ENCODE measurements at places on chromosomes 7 and 10. TPM values are rescaled to one million over a fixed set of nuclear protein-coding genes. Genes with fewer than 3 reads are reported as not detected.

HHEX gene
- 32.8 TPM for total RNA-seq

TMEM213 gene
- total RNA-seq = not detected

LRRC4 gene
- total RNA-seq = 1.3 TPM

ACTR3C gene
- not detected for total RNA-seq

TLX1 gene
- not detected for total RNA-seq

HBP1 gene
- 101 TPM for total RNA-seq

CYP26C1 gene
- total RNA-seq = 0.47 TPM

ATP5MK gene
- total RNA-seq = 198 TPM

CCDC3 gene
- total RNA-seq = 2.2 TPM

KCNIP2 gene
- total RNA-seq = 0.27 TPM

GIMAP8 gene
- total RNA-seq = 60.6 TPM

HOXA6 gene
- total RNA-seq = 0.36 TPM

PNLIPRP2 gene
- total RNA-seq = not detected

TSPAN33 gene
- total RNA-seq = 0.38 TPM

OPN4 gene
- not detected for total RNA-seq

NPTX2 gene
- 1.3 TPM for total RNA-seq

AKR1D1 gene
- total RNA-seq = not detected

HMX2 gene
- total RNA-seq = not detected

SSBP1 gene
- total RNA-seq = 181 TPM

ABCA13 gene
- not detected for total RNA-seq

CRYGN gene
- not detected for total RNA-seq

ITGB8 gene
- total RNA-seq = 7.1 TPM

AKR1C3 gene
- 40.1 TPM for total RNA-seq

LLCFC1 gene
- not detected for total RNA-seq

NXPH1 gene
- total RNA-seq = not detected

IL2RA gene
- not detected for total RNA-seq

LDB3 gene
- not detected for total RNA-seq

OLAH gene
- 0.09 TPM for total RNA-seq

LYZL1 gene
- not detected for total RNA-seq

TLL2 gene
- 0.09 TPM for total RNA-seq

DRGX gene
- not detected for total RNA-seq

DGKB gene
- not detected for total RNA-seq

ACHE gene
- total RNA-seq = 0.18 TPM

CCAR1 gene
- 28.1 TPM for total RNA-seq

TMEM140 gene
- total RNA-seq = 8.3 TPM

RARRES2 gene
- 0.09 TPM for total RNA-seq

NUPR2 gene
- not detected for total RNA-seq

TCAF2 gene
- 5.2 TPM for total RNA-seq

TUBB8 gene
- not detected for total RNA-seq

CNPY1 gene
- not detected for total RNA-seq

ERVW-1 gene
- not detected for total RNA-seq

CCM2 gene
- total RNA-seq = 57.8 TPM

GDF10 gene
- total RNA-seq = not detected

POM121 gene
- total RNA-seq = 4.3 TPM

SLC37A3 gene
- total RNA-seq = 47.2 TPM

TMEM225B gene
- 0.19 TPM for total RNA-seq

AFAP1L2 gene
- 1.9 TPM for total RNA-seq

SAP25 gene
- not detected for total RNA-seq

CFAP70 gene
- total RNA-seq = 0.27 TPM
